ENCODE measurements at places on chromosomes 11 and 22.

- no peak for DNase-seq
Measured at GRCh38 chr11:128593281-128593680, 5.9 kb upstream of the ETS1 start.

GRCh38 chr11:74169738-74170458 lies 904 bp downstream of the C2CD3 start:
- DNase-seq = no peak

DNA sequence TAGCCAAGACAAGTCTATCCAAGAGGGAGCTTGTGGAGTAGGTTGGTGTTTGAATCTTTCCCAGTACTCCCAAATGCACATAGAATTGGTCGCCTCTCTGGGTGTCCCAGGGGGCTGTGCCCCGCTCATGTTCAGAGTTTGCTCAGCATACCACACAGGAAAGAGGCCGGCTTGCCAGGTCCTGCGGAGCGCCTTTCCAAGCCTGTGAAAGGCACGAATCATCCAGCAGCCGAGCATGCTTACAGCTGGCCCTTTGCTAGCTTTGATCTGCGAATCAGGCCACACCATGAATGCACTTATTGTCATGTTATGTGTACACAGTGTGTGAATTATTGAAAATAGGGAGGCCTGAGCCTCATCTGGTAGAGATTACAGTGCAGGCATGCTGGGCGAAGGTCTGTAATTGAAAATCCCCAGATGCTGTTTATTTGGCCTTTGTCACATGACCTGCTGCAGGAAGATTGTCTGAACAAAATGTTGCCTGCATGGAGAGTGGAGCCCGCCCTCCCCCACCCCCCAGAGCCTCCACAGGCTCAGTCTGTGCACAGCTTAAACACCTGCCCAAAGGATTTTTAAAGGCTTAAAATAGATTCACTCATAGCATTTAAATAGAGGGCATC lies 163.3 kb upstream of the RASSF10 start:
- DNase-seq = no peak

DNA sequence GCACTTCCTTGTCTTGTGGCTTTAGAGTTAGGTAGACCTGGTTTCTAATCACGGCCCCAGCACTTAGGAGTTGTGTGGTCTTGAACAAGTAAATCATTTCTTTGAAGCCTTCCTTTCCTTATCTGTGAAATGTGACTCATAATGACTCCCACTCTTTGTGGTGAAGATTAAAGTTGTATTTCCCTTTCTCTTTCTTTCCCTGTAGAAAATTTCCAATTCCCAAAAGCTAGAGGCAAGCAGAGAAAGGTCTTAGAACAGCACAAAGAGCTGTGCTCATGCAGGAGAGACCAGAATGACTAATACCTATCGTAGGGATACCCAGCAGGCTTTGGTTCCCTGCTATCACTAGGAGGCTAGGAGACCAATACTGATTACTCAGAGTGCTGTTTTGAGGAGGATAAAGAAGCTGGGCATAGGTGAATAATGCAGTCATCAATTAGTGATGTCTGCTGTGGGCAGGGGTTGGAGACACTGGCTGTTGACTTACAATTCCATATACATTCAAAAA lies 270.7 kb upstream of the SYN3 start:
- DNase-seq = no peak

DNA sequence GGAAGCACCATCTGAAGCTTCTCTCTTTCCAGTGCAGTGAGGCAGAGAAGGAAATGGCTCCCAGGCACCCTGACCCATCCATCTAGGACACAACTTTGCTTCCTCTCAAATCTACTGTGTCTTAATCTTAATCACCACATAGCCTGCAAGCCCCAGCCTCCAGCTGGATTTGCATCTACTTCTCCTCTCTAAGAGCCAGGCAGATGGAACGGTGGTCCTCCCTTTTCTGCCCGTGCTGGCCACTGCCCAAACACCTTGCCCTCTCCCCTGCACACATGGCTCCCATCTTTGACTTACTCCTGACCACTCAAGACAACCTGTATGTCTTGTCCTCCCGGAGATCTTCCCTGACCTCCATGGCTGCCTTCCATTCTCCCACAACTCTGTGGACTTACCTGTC lies 7.4 kb downstream of the MS4A10 start:
- no peak for DNase-seq
